ENCODE measurements at places on chromosomes 16 and 17.

DNA sequence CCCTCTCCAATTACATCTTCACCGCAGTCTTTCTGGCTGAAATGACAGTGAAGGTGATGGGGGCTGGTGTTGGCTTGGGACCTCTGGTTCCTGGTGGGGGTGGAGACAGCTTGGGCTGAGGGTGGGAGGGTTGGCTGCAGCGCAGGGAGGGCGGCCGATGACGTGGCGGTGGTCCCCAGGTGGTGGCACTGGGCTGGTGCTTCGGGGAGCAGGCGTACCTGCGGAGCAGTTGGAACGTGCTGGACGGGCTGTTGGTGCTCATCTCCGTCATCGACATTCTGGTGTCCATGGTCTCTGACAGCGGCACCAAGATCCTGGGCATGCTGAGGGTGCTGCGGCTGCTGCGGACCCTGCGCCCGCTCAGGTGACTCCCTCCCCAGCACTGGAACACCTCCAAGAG, 31.8 kb upstream of the ABCC3 start:
- DNase-seq = no peak

GRCh38 chr16:65698791-65699321, 577.0 kb upstream of the CDH11 start:
- no peak for DNase-seq

- DNase-seq = no peak
Measured at GRCh38 chr16:50372611-50373344, 4.0 kb upstream of the BRD7 start.

DNA sequence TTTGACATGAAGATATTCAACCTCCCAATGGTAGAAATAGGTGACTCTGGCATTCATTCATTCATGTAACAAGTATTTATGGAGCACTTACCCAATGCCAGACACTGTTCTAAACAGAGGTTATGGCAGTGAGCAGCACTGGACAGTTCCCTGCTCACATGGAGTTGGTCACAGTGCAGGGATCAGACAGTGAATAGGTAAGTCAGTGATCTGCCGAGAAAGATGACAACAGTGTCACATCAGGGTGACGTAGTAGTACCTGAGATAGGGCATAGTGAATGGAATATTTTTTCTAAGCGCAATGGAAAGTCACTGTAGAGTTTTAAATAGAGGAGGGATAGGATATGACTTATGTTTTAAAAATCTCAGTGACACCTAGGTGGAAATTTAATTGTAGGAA, 791.4 kb upstream of the RBFOX1 start:
- no peak for DNase-seq

DNA sequence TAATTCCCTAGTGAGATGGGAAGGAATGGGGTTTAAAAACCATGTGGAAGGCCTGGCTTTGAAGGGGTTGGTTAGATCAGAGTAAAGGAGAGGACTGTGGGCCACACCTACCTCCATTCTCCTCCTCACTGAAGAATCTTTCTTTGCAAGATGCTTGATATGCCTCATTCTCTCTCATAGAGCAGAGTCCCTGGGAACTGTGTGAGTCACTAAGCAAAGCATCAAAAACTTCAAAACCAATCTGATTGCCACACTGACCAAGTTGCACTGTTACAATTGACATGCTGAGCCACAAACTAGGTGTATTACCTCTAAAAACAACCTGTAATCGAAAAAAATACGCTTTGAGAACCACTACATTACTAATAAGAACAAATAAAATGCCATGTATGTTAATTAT, 2.0 kb downstream of the TUBD1 start:
- no peak for DNase-seq

DNA sequence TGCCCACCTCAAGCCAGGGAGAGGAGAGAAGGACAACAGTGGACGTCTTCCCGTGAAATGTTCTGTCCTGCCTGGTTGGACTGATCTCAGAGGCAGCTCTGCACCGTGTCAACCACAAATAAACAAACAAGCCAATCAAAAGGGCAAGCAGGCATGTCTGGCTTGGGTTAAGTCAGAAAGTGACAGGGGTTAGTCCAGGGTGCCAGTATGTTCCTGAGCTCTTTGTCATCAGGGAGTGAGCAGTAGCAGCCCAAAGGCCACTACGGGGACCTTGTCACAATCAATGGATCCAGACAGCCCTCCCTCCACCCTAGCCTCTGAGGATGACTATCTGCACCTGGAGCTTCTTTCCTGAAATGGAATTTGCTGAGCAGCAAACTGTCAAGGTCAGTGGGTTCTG, 35.0 kb downstream of the CNGB1 start:
- no peak for DNase-seq

- DNase-seq = no peak
Measured at GRCh38 chr17:18278867-18279266, 18.4 kb downstream of the MIEF2 start.

DNA sequence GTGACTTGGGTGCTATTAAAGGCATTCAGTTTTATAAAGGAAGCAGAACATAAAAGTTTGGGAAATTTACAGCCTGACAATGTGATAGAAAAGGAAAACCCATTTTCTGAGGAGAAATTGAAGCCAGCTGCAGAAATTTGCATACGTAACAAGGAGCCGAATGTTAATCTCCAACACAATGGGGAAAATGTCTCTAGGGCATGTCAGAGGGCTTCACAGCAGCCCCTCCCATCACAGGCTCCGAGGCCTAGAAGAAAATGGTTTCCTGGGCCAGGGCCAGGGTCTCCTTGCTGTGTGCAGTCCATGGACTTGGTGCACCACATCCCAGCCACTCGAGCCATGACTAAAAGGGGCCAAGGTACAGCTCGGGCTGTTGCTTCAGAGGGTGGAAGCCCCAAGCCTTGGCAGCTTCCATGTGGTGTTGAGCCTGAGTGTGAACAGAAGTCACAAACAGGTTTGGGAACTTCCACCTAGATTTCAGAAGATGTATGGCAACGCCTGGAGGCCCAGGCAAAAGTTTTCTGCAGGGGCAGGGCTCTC, 23.9 kb upstream of the TOM1L1 start:
- no peak for DNase-seq

GRCh38 chr16:116015-116414, 22.5 kb downstream of the NPRL3 start:
- no peak for DNase-seq

DNA sequence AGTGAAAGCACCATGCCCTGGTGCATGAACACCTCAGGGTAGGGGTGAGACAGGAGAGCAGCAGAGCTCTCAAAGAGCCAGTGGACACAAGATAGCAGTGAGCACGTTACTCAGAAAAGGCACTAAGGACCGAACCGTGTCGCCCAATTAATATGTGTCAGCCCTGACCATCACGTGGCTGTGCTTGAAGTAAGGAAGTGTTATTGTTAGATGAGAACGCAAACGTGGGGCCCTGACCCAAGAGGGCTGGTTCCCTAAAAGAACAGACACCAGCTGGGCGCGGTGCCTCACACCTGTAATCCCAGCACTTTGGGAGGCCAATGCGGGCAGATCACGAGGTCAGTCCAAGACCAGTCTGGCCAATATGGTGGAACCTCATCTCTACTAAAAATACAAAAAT, 16.3 kb downstream of the AXIN1 start:
- no peak for DNase-seq

DNA sequence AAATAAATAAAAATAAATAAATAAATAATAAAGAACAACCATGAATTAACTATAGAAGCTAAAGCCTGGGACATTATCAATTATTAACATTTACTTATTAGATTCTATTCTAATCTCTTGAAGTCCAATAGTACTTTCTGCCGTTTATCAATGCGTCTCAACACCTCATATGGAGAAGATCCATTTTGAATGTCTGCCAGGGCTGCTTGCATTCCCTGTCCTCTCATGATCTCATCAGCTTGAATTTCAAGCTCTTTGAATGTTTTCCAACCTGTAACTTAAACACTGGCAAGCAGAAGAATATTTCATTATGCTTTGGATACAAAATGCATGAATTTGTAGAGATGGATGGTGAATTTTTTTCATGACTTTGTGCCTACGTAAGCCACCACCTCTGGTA, 191.9 kb upstream of the ANKFN1 start:
- no peak for DNase-seq

DNA sequence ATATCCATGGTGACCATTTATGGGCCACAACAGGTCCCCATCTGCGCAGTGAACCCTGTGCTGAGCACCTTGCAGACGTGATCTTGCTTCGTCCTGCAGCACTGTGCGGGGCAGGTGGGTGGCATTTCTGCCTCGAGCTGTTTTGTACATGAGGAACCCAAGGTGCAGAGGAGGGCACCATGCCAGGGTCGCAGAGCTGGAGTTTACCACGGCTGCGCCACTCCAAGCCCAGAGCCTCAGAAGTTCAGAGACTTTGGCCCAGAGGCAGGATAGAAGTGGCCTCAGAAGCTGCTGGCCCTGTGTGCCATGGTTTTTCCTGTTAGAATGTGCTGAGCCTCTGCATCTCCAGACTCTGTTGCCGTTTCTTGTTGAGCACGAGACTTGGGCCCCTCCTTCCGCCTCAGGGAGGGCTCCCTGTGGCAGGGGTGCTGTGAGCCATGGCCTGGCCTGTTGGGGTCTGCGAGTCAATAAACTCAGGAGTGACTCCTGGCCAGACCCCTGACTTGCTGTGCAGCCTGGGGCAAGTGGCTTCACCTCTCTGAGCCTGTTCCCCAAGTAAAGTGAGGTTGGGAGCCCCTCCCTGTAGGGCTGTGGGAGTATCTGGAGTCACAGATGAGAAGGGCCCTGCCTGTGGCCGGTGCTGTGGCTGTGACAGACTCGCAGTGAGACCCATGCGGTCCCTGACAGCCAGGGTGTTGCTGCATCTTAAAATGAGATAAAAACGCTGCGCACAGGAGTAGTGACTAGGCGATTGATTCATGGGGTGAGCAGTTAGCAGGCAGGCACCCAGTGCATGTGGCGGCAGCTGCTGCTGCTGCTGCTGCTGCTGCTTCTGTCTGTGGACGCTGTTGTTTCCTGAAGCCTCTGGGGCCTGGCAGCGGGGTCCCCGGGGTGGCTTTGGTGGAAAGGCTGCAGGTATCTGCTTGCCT, 11.8 kb downstream of the MAP2K3 start:
- no peak for DNase-seq

DNA sequence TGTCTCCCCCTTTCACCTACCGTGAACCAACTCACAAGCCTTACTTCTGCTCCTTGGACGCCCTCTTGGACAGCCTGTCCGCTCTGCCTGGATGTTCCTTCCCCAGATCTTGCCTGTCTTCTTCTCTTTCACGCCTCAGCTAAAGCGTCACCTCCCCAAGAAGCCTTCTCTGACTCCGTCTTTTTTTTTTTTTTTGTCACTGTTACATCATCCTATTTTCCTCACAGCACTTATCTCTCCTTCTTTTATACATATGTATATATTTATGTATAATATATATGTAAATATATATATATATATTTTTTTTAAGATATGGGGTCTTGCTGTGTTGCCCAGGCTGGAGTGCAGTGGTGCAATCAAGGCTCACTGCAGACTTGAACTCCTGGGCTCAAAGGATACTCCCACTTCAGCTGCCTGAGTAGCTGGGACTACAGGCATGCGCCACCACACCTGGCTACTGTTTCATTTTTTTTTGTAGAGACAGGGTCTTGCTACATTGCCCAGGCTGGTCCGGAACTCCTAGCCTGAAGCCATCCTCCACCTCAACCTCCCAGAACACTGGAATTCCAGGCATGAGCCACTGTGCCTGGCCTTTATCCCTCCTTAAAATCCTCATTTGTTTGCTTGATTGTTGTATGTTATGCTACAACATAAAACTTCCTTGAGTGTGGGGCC, 16.5 kb upstream of the AKTIP start:
- DNase-seq = no peak

GRCh38 chr16:66701026-66701425, 4.5 kb upstream of the CMTM4 start:
- DNase-seq = no peak

- DNase-seq = no peak
Measured at GRCh38 chr16:12569061-12569460, 234.6 kb downstream of the CPPED1 start.

- DNase-seq = no peak
Measured at GRCh38 chr16:86823888-86824671, 245.7 kb downstream of the FOXL1 start.

DNA sequence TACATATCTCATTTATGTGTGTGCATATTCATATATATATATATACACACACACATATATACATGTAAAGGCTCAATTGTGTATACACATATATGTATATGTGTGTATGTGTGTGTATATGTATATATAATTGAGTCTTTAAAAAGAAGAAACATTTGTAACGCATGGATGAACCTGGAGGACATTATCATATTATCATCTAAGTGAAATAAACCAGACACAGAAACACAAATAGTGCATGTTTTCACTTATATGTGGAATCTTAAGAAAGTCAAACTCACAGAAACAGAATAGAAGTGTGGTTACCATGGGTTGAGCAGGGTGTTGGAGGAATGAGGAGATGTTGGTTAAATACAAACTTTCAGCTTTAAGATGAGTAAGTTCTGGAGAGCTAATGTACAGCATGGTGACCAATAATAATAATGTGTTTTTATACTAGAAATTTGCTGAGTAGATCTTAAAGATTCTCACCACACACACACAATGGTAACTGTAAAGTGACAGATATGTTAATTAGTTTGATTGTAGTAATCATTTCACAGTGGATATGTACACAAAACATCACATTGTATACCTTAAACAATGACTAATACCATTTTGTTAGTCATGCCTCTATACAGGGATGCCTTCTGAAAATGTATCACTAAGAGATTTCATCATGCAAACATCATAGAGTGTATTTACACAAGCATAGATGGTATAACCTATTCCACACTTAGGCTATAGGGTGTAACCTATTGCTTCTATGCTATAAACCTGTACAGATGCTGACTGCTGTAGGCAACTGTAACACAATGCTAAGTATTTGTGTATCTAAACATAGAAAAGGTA, 132.6 kb upstream of the CACNG5 start:
- no peak for DNase-seq

DNA sequence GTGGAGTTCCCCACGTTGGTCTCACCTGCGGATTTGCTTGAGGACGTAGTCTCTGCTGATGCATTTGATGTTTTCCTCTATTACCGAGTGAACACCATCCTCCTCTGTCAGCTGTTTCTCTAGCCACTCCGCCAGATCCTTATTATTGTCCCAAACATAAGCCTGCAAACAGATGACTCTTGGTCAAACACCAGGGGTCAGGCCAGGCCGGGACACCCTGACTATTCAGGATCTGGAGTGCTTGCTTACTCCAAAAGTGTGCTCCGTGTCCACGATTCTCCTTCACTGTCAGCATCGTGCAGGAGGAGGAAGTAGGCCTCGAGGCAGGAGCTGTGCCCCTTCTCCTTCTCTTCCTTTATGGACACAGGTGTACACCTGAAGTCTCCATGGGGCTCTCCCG, 140.2 kb downstream of the AATF start:
- no peak for DNase-seq

- DNase-seq = no peak
Measured at GRCh38 chr17:20289984-20290383, 177.4 kb downstream of the LGALS9B start.

- no peak for DNase-seq
Measured at GRCh38 chr17:78558181-78558850, 18.9 kb downstream of the DNAH17 start.

- DNase-seq = no peak
Measured at GRCh38 chr16:67669499-67670101, 3.0 kb downstream of the C16orf86 start.

GRCh38 chr16:89171216-89172170, at the start of gene CDH15:
Gene CDH15, plus strand, starts transcription at chr16:89171748. Its CDS starts 84 bp downstream, at chr16:89171832.
- DNase-seq = peak; percentile 94
